ENCODE measurements at places on chromosomes 4 and X.

DNA sequence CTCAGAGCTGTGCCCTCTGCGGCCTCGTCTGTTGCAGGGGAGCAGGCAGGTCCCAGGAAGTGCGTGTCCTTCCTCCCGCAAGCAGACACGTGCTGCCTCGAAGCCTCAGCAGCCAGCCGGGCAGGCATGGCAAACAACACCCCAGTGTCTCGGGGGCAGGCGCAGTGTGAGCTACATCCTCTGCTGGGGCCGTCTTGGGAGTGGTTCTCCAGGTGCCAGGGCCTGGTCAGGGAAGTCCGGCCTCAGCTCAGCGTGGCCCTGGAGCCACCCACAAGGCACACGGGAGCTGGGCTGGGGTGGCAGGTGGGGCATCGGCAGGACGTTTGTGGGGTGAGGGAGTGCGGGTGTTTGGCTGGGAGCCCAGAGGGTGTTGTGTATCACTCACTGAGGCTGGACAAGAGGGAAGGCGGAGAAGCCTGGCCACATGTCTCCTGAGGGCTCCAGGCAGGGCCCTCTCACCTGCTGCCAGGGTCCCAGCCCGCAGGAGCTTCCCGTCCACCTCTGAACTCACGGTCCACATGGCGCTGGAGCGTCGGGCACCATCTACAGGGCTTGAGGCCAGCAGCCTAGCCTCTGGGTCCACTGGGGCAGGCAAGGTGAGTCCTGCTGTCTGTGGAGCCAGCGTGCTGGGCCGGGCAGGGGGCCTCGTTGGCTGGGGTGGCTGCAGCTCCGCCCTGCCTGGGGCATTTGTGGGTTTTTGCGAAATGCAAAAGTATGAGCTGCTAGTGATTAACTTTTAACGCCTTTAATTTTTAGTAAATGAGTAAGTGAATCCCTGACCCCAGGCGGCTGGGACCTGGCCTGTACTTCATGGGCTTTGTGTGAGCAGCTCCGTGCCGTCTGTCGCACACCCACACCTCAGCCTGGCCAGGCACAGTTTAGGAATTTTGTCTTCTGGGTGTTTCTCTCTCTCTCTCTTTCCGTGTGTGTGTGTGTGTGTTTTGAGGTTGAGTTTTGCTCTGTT lies 17.3 kb upstream of the UVSSA start:
- no peak for DNase-seq

- no peak for DNase-seq
Observed at GRCh38 chr4:3836756-3837601, 70.8 kb downstream of the ADRA2C start.

DNA sequence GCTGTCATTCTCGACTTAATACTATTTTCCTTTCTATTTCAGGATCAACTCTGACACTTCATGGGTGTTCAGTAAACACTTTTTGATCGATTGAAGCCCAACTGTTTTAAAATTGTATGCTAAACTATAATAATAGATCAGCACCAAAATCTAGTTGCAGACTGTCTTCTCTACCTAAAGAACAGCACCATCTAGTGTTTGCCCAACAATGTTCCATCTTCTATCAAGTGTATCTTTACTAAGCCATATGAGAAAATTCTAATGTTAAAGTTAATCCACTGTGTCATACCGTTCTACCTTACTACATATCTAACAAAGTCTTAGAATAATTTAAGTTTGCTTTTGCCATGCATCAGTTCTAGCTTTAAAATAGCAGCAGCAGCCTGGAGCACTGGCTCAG lies 113.0 kb upstream of the PRDX4 start:
- DNase-seq: peak; percentile 52

- DNase-seq: no peak
Observed at GRCh38 chr4:74534121-74534520, 89.2 kb downstream of the AREG start.

DNA sequence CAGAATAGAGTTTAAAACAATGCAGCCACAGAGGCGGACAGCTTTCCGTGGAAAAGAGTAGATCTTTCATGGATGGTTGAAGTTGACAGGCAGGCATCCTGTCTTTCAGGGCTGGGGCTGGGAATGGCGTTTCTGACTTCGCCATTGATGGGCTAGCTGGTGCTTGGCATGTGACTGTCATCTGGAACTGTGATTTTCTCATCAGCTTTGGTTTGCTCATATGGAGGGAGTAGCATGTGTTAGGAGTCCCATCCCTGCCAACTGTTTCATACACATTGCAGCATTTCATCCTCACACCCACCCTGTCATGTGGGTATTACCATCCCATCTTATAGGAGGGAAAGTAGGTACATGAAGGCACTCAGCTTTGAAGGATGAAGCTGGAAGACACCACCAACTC lies 49.2 kb upstream of the STX18 start:
- DNase-seq: no peak

DNA sequence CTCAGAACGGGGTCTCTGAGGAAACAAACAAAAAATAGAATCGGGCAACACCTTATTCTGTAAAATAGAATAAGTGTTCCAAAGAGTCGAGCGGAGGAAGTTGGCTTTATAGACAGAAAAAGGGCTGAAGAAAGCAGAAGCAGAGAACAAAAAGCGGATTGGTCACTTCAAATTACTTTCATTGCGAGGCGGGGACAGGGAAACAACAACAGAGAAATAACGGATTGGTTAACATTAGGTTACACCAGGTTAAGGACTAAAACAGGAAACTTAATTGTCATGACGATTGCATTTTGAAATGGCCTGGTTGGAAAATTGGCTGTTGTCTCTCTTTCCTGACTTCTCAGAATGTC lies 433 bp upstream of the COQ2 start:
- DNase-seq: peak; percentile 70

DNA sequence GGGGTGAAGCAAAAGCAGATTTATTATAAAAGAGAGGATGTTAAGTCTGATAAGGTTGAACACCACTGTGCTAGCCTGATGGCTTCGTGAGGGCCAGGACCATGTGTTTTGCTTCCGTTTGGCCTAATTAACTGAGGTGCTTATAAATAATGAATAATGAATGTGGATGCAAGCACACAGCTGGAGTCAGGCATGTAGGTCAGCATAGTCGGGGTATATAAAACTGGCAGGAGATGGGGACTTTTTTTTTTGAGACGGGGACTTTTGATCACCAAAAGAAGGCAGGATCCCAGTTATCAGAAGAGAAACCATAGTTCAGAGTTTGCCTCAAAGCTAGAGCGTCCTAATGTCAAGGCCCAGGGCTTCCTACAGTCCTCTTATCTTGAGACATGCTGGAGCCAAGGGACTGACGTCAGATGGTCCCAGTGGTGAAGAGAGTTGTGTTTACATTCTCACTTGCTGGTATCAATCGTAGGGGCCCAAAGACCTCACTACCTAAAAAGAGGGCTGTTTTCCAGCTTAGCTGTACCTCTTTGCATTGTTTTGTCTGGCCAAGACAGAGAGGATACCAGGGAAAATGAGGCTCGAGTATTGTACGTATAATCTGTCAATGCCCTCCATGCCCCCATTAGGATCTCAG lies 50.4 kb downstream of the RTL9 start:
- no peak for DNase-seq

DNA sequence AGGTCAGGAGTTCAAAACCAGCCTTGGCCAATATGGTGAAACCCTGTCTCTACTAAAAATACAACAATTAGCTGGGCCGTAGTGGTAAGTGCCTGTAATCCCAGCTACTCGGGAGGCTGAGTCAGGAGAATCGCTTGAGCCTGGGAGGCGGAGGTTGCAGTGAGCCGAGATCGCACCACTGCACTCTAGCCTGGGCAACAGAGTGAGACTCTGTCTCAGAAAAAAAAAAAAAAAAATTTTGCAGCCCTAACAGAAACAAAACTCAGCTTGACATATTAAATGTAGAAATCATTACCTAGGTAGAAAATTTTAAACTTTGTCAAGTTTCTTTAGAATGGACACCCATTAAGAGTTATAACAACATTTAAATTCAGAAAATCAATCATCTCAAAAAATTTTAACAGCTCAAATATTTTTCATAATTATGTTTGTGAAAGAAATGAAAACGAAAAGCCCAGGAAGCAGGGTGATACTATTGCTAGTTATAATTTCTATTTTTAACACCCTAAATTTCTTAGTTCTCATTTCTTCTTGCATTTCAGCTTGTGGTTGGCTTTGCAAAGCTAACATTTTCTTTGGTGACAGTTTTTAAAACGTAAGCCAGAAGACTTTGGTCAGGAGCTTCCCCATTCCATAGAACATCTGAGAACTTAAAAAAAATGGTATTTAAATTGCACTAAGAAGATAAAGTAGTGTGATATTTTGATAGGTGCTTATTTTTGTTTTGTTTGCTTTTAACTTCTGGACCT lies 33.3 kb upstream of the RBBP7 start:
- peak; percentile 48 for DNase-seq
